ENCODE measurements at places on chromosomes 3 and 15.

DNA sequence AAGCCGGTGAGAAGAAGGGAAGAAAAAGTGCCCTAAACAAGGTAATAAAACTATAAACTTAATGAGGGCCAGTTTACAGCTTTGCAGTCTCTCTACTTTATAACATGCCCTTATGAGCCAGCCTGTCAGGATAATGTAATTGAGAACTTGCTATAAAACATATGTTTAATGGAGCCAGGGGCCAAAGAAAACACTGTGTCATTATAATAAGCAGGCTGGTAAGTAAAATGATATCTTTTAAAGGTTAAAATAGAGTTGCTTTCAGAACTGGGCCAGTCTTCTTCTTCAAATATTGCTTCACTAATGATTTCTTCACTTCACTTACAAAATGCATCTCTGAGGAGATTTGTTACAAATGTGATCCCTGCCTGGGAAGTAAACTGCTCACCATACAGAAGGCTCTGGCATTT, 192.5 kb downstream of the SHOX2 start:
- no peak for DNase-seq

- DNase-seq, result no peak
Observed at GRCh38 chr3:86175593-86176444, 815.1 kb downstream of the VGLL3 start.

DNA sequence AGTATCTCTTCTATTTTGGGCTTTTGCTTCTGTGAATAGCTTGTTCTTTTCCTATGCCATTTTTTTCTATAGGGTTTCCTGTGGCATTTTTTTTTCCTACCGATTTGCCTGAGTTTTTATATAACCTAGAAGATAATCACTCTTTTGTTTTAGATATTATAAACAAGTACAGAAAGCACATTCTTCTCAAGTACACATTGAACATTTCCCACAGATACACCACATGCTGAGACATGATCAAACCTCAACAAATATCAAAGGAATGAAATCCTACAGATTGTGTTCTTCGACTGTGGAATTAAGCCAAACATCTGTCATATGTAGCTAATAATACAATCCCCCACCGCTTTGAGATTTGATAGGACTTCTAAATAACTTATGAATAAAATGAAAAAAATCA, 9.1 kb upstream of the FEM1B start:
- DNase-seq, result no peak

DNA sequence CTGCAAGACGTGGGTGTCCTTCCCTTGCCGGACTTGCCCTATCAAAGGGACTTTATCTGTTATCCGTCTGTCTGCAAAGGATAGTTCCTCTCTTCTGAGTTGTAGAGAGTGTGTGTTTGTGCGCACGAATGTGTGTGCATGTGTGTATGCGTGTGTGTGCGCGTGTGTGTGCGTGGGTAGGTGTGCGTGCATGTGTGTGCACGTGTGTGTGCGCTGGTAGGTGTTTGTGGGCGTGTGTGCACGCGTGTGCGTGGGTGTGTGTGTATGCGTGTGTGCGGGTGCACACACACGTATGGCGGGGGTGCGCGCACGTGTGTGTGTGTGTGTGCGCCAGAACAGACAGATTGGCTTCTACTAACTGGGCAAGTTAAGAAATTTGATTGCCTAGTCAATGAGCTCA, 4.1 kb upstream of the BMF start:
- no peak for DNase-seq

DNA sequence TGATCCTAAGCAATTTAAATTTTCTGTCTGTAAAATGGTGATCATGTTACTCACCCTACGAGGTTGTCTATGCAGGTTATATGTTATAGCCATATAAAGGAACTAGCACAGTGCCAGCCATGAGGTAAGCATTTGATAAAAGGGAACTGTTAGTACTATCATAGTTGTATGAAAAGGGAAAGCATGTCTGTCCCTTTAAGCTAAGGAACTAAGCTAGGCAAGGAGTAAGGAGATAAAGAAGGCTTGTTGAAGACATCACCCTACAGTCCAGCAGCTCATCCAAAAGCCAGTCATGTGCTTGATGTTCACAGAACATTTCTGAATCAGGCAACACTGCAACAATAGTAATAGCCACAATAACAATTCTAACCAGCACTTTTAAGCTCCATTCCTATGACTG, 243.9 kb downstream of the ZBTB20 start:
- DNase-seq, result no peak

DNA sequence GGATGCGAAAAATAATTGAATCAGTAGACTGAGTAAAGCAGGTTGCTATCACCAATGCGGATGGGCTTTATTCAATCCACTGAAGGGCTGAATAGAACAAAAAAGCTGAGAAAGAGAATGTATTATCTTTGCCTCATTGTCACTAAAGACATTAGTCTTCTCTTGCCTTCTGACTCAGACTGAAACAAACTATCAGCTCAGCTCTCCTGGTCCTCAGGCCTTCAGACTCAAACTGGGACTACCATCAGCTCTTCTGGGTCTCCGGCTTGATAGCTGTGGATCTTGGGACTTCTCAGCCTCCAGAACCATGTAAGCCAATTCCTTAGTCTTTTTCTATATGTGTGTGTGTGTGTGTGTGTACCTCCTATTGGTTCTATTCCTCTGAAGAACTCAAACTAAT, 12.6 kb downstream of the IFT57 start:
- DNase-seq, result no peak

GRCh38 chr3:135444058-135444457, 521.5 kb upstream of the PPP2R3A start:
- no peak for DNase-seq

- no peak for DNase-seq
Observed at GRCh38 chr15:84908564-84908963, 24.1 kb downstream of the SLC28A1 start.

- no peak for DNase-seq
Observed at GRCh38 chr3:70276901-70277300, 35.5 kb downstream of the MDFIC2 start.

DNA sequence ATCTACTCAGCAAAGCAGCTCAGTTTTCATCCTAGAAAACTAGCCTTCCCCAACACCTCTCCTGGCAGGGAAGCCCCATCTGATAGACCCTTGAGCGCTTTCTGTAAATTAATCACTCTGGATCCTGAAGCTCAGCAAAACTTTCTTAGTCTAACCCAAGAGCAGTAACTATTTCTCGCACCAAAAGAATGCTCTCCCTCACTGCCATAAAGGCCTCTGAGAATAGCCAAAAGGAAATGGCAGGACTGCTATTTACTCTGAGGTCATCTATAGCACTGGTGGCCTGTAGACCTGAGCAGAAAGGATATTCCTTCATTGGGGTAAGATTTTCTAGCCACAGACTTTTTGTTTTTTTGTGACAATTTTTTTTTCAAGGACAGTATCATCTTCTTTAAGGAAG, 345.8 kb upstream of the ADAMTS9 start:
- DNase-seq, result no peak

- DNase-seq, result no peak
Observed at GRCh38 chr15:81317642-81318017, 6.3 kb downstream of the STARD5 start.

DNA sequence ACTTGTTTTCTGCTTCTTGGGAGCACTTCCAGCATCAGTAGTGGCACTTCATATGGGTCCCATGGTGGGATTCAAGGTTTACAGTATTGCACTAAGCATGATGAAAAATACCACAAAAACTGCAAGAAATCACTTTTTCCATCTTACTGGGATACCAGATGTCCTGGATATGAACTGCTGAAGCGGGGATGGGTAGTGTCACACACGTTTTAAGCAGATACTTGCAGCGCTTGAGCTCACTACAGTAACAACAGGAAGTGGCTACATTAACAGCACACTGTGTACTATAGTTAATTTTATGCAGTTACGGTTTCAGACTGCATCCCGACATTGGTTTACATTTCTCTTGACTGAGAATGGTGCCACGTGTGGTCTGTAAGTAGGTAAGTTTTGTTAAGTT, 3.5 kb upstream of the ISG20 start:
- no peak for DNase-seq

- no peak for DNase-seq
Observed at GRCh38 chr3:74048699-74049098, 424.0 kb upstream of the PDZRN3 start.

GRCh38 chr3:115517457-115518050, 105.8 kb upstream of the GAP43 start:
- no peak for DNase-seq
